NCI-H2171 (cell line): ENCODE measurements at places on chromosomes 7 and 10.
A peak's percentile ranks its signal among the peaks of the same experiment; 100 is the strongest.

- DNase-seq, result no peak
These were observed 15.9 kb downstream of the CUL2 start for GRCh38 chr10:35074266-35074665.

- no peak for DNase-seq
These were observed 35.5 kb upstream of the CABCOCO1 start for GRCh38 chr10:61627266-61627665.

- no peak for DNase-seq
These were observed 20.0 kb upstream of the IFIT2 start for GRCh38 chr10:89281606-89282395.

- DNase-seq, result peak; percentile 2
These were observed 27.0 kb downstream of the LMOD2 start for GRCh38 chr7:123682690-123683089.

GRCh38 chr7:101595766-101596537, 33.1 kb downstream of the MYL10 start:
- DNase-seq, result no peak

DNA sequence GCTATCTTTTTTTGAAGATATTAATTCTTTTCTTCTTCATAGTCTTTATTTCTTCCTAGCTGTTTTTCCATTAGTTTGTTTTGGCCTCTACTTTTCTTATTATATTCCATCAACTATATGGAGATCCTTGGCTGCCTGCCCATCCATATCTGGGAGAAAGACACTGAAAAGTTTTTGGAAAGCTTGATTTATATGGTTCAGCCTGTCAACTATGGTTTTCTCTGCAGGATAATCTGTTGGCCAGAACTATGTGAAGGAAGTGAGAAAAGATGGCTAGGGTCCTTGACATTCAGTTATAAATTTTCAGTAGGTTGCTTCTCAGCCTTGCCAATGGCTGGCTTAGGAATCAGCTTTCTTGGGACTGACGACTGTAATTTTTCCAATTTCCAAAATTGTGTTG, 10.0 kb upstream of the CDK14 start:
- DNase-seq, result no peak

DNA sequence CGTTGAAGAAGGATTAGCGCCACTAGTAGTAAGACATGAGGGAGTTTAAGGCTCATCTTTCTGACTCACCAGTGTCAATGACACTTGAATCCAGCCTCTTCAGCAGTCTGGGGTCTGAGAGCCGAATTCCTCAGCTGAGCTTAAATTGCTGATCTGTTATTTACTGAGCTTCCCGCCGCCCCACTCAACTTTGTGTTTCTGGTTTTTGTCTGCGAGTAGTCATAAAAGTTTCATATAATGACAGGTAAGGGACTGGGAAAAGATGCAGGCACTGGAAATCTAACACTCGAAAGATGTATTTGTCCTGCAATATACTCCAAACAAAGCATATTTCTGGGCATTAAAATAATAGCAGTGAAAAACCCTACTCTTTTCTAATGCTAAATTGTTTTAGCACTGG, 51.2 kb upstream of the RELN start:
- no peak for DNase-seq

DNA sequence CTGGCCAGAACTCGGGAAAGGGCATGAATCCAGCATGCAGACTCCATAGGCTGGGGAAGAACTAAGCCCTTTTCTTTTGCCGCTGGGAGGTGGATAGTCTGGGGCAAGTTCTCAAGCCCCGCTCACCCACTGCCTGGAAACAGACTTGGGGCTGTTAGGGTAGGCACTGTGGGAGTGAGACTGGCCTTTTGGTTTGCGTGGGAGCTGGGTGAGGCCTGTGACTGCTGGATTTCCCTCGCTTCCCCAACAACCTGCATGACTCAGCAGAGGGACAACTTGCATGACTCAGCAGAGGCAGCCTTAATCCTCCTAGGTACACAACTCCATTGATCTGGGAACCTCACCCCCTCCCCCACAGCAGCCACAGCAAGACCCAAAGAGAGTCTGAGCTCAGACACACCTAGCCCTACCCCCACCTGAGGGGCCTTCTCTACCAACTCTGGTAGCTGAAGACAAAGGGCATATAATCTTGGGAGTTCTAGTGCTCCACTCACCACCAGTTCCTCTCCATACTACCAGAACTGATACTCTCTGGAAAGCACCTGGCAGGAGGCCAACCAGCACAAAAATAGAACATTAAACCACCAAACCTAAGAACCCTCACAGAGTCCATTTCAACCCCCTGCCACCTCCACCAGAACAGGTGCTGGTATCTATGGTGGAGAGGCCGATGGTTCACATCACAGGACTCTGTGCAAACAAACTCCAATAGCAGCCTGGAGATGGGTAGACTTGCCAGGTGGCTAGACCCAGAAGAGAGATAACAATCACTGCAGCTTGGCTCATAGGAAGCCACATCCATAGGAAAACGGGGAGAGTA, 81.4 kb upstream of the LAMB4 start:
- peak; percentile 12 for DNase-seq

- no peak for DNase-seq
These were observed 76.8 kb upstream of the PTER start for GRCh38 chr10:16360001-16360400.

DNA sequence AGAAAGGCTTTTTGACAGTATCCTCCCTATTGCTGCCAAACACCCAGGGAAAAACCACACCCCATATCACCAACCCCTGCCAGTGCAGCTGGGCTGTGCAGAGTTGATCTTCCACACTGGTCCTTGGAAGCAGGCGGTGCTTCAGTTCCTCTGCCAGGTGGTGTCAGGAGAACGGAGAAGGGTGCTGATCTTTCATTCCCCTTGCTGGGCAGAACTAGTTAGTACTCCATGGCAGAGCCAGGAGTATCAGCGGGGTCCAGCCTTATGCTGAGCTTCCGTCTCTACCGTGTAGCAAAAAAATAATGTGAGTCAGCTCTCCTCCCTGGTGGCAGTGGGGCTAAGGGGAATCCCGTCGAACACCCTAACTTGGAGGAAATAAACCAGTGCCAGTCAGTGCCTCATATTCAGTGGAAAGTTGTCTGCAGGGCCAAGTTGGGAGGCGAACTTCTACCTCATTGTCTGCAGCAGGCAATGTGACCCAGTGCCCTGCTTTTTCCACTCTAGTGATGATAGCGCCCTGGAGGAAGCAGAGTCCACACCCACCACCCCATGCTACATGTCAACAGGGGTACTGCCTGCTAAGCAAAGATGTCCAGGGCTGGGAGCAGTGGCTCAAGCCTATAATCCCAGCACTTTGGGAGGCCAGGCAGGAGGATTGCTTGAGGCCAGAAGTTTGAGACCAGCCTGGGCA, 175.4 kb downstream of the AUTS2 start:
- DNase-seq, result peak; percentile 25

DNA sequence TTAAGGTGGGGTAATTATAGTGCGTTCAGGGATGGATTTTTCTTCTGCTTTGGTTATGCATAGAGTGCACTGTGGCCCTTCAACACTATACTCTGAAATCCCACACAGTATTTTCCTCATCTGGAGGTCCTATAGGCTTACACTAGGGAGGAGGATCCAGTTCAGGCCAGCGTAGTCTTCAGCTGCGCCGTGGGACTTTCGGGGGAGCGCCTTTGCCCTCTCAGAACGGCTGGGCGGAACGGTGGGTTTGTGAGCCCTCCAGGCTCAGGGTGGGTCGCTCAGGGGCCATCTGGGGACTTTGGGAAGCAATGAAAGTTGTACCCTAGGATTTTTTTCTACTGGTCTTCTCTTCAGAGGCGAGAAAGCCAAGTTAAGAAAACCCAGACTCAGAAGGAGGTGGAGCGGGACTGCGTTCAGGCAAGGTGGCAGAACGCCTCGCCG, 652 bp upstream of the VPS26A start:
- DNase-seq, result peak; percentile 17

DNA sequence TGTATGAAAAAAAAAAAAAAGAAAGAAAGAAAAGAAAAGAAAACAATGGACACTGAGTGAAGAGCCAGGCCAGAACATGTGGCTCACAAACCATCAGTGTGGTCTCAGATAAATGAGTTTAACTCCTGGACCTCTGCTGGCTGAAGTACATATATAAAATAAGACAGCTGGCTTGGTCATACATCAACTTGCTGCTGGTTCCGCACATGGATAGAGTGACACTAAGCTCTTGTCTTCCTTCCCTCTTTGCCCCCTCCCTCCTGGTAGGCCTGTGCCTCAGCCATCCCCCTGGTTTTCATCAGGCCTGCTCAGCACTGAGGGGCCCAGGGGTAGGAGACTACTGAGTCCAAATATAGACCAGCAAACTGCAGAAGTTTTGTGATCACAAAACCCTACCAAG, 58.1 kb upstream of the DGKI start:
- no peak for DNase-seq

- no peak for DNase-seq
These were observed 1.3 kb downstream of the CHST12 start for GRCh38 chr7:2404714-2405119.
